ENCODE measurements at places on chromosomes 1 and 21.

- DNase-seq, result no peak
These were observed 16.7 kb downstream of the SNIP1 start for GRCh38 chr1:37537378-37537777.

- no peak for DNase-seq
These were observed 4.3 kb upstream of the CBR1 start for GRCh38 chr21:36065497-36066036.

DNA sequence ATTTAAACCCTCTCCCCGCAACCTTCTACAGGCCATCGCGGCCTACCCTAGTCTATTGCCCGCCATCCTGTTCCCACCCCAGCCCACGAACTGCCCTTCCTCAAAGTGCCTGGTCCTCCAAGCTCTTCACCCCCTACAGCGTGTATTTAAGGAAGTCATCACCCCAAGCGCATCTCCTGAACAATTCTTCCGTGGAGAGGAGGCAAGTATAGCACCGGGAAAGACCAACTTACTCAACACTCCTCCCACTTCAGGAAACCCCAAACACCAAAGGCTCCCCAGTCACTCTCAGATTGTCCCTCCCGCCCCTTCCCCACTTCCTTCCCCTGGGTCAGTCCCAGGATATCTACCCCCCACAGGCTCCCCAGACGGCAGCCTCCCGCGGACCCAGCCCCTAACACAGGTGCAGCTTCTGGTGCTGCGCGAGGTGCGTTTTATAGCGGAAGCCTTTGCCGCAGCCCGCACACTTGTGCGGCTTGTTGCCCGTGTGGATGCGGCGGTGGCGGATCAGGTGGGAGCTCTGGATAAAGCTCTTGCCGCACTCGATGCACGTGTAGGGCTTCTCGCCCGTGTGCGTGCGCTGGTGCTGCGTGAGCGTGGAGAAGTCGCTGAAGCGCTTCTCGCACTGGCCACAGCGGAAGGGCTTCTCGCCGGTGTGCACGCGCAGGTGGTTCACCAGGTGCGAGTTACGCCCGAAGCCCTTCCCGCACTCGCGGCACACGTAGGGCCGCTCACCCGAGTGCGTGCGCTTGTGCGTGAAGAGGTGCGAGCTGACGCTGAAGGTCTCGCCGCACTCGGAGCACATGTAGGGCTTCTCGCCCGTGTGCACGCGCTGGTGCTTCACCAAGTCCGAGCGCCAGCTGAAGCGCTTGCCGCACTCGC lies 25.5 kb downstream of the ZNF697 start:
- DNase-seq, result no peak

DNA sequence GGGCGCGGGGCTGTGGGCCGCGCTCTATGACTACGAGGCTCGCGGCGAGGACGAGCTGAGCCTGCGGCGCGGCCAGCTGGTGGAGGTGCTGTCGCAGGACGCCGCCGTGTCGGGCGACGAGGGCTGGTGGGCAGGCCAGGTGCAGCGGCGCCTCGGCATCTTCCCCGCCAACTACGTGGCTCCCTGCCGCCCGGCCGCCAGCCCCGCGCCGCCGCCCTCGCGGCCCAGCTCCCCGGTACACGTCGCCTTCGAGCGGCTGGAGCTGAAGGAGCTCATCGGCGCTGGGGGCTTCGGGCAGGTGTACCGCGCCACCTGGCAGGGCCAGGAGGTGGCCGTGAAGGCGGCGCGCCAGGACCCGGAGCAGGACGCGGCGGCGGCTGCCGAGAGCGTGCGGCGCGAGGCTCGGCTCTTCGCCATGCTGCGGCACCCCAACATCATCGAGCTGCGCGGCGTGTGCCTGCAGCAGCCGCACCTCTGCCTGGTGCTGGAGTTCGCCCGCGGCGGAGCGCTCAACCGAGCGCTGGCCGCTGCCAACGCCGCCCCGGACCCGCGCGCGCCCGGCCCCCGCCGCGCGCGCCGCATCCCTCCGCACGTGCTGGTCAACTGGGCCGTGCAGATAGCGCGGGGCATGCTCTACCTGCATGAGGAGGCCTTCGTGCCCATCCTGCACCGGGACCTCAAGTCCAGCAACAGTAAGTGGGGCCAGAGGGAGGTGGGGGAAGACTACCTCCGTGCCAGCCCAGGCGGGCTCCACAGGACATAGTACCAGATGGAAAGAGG lies 808 bp downstream of the MAP3K21 start:
- peak; percentile 4 for DNase-seq

GRCh38 chr1:205317311-205317917 lies 4.1 kb downstream of the NUAK2 start:
- no peak for DNase-seq

DNA sequence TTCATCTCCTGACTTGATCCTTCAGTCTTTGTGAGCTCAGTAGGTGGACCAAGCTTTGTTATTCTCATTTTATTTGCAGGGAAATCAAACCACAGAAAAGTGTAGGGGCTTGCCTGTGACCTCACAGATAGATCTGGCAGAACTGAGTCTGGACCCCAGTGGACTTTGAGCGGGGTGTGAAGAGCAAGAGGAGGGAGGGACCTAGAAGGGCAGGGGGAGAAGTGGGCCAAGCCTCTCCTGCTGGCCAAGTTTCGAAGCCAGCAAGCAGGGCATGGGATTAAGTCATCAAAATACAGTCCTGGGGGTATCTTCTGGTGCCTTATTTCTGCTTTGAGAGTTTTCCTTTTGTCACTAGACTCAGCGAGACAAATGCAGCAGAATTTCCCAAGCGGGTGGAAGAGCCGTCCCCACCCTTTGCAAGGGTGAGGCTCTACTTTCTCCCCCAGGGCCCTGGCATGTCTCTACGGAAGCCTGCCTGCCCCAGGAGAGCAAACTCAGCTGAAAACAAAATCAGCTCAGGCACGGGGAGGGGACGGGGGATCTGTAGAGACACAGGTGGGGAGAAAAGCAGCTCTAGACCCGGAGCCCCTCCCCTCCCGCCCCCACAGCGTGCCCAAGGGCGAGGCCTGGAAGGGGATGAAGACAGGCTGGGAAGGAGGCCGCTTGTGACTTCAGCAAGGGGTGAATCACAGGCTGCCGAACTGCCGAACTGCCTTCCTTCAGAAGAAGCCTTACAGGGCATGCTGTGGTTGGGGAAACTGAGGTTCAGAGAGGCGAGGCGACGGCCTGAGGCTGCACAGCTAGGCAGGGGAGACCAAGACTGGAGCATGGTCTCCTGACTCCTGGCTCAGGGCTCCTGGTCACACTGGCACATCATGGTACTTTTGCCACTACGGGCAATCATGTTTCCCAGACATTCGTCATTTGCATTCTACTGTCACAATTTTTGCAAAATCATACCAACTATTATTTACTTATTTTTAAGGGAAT lies 19.2 kb downstream of the PKP1 start:
- no peak for DNase-seq

- DNase-seq, result no peak
These were observed 137.6 kb upstream of the SGIP1 start for GRCh38 chr1:66396212-66396890.

- DNase-seq, result no peak
These were observed 17.2 kb upstream of the SPEN start for GRCh38 chr1:15830258-15830657.

DNA sequence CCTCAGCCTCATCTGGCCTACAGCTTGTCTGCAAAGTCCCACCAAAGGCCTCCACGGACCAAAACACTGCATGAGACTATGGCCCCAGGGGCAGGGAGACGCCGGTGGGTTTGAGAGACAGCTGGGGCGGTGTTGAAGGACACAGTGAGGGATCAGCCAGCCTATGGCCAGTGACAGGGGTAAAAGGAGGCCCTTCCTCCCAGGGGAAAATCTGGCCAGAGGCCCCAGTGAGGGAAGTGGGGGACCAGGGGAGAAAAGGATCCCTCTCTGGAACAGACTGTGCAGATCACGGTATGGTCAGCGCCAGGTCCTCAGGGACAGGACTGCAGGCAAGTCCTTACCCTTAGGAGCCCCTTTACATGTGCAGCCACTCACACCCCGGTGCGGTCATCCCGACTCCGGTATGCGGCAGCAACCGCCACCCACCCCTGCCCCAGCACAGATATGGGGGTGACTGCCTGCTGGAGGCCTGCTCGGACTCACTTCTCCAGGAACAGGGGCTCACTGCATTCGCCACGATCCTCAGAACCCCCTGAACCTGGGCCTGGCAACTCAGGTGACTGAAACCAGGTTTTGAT lies 1.3 kb downstream of the CERS2 start:
- DNase-seq, result no peak

GRCh38 chr1:75233302-75233929 lies 99.2 kb downstream of the LHX8 start:
- DNase-seq, result peak; percentile 3

DNA sequence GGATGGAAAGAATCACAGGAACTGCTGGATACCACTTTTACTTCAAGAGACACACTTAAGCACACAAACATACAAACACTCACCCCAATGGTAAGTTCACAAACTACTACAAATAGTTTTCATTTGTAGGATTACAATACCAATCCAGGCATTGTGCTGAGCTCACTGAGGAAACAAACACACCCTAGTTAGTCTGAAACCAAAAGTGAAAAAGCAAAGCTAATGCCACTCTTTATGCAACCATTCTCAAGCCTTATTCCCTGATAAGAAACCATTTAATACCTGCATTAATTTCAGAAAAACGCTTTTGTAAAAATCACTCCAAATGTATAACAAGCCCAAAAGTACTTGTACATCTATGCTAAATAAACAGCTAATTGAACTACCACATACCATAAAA lies 38.3 kb downstream of the RNF115 start:
- no peak for DNase-seq

DNA sequence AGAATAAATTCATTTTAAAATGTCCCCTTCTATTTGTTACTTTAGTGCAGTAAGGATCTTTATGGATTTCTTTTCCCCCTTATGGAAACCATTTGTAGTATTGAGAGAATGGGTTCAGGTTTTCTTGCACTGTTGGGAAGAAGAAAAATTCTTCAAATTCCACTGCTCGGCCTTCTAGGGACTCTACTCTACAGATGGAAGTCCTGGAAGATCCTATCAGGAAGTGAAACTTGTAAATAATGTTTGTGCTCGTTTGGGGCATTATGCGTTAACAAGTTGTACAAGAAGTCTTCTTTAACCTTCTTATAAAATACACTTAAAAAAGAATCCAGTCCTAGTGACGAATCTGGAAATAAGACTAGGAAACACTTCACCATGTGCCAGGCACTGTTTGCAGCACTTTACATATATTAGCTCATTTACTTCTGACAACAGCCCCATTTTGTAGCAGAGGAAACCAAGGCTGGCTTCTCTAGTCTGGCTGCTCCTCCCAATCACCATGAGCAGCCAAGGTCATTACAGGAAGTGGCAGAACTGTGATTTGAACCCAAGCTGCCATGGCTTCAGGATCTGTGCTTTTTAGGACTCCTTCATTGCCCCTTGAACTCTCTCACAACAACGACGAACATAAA lies 11.8 kb downstream of the LRRC8D start:
- no peak for DNase-seq

DNA sequence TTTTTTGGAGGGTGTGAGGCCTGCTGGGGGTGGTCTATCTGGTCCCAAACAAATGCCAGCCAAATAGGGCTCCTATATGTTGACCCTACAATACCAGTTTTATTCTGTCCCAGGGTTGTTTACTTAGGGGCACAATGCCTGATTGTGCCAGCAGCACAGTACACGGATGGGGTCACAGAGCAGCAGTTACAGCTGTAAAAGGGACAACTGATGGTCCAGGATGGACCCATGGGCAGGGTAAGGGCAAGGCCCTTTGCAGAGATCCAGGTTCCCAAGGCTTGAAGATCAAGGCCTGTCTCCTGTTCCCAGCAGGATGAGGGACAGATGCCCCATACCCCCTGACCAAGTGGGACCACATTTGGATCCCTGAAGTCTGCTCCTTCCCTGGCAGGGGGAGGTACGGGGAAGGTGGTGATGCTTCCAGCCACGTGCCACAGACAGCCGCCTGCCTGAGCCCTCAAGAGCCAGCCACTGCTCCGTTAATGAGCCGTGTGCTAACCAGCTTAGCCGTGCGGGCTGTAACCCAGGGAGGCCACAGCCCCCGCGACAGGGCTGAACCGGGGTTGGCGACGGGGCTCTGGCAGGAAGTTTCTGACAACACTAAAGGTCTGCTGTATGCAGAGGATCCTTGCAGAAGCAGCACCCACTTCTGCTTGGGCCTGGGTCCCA lies 18.2 kb downstream of the SLC6A9 start:
- no peak for DNase-seq

- no peak for DNase-seq
These were observed 18.1 kb downstream of the CCDC185 start for GRCh38 chr1:223411309-223411708.

DNA sequence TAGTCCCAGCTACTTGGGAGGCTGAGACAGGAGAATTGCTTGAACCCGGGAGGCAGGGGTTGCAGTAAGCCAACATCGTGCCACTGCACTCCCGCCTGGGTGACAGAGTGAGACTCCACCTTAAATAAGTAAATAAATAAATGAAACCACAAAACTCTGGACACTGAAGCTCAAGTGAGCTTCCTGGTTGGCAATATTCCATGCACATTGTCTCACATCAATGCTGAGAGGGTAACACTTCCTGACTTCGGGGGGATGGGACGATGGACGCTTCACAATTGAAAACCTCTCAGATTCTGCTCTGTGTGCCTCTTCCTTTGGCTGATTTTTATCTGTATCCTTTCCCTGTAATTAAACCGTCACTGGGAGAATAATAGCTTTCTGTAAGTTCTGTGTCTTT lies 70.0 kb upstream of the ZNF644 start:
- no peak for DNase-seq

- DNase-seq, result peak; percentile 73
These were observed 29.7 kb downstream of the HEYL start for GRCh38 chr1:39609618-39610331.

- DNase-seq, result no peak
These were observed 54.1 kb downstream of the NPHP4 start for GRCh38 chr1:5938101-5938646.

GRCh38 chr1:43565600-43566360 lies 35.1 kb downstream of the PTPRF start:
- DNase-seq, result peak; percentile 26

GRCh38 chr21:45990741-45991605 lies 9.4 kb downstream of the COL6A1 start:
- no peak for DNase-seq

- DNase-seq, result no peak
These were observed 204.5 kb upstream of the LRRC7 start for GRCh38 chr1:69363236-69363635.

GRCh38 chr1:181593042-181593441 lies 109.7 kb downstream of the CACNA1E start:
- no peak for DNase-seq

GRCh38 chr1:201189085-201189484 lies 1.5 kb upstream of the IGFN1 start:
- no peak for DNase-seq

GRCh38 chr1:221747839-221748238 lies 6.0 kb upstream of the DUSP10 start:
- no peak for DNase-seq

Measured in CD4-positive, alpha-beta T cell treated with Interleukin-6 at 100 ng/mL for 8 hours (primary cell).